ENCODE measurements at places on chromosomes 5 and 9.

DNA sequence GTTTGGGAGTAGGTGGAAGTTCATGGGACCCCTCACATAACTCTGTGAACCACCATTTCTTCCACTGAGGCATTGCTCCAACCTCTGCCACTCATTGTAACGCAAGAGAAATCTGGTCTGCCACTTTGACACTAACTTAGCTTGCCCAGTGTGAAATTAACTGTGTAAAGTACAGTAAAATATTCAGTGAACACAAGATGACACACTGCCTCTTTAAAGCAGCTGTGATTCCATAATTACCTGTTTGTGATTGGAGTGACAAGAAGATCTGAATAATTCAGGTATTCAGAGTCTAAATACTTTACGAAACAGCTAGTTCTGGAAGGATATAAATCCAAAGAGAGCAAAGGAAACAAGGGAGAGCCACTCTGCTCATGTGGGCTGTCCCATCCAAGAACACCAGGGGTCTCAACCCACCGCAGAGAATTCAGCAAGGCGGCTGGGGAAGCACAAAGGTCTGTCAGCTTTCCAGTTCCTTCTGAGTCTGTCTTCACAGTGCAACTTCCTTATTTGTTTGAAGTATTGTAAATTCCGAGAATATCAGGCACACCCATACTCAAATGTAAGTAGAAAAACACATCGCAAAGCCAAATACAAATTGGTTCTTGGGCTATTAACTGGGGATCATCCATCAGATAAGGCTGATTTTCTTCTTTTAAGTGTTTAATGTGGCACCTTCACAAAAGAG is 86.9 kb downstream of the GNAQ start:
- no peaks in the 10 kb centered on the region for H3K4me1 ChIP-seq
- no peaks in the 10 kb centered on the region for H3K36me3 ChIP-seq
- no peaks in the 10 kb centered on the region for H3K27me3 ChIP-seq
- no peak overlapping the region for H3K27ac ChIP-seq
- DNase-seq = no peak
- H3K4me3 ChIP-seq = no peak overlapping the region

- peaks cover 59% of the 10 kb centered on the region for H3K27me3 ChIP-seq
- DNase-seq = no peak
- H3K36me3 ChIP-seq = peaks cover 3% of the 10 kb centered on the region
- H3K4me3 ChIP-seq = no peak overlapping the region
Measured at GRCh38 chr9:99358668-99359067, 136.6 kb downstream of the SEC61B start.

- DNase-seq = no peak
- H3K27ac ChIP-seq = no peak overlapping the region
- H3K27me3 ChIP-seq = no peaks in the 10 kb centered on the region
- H3K4me3 ChIP-seq = no peak overlapping the region
- no peaks in the 10 kb centered on the region for H3K36me3 ChIP-seq
Measured at GRCh38 chr5:163106098-163106497, 331.3 kb upstream of the CCNG1 start.

- no peak for DNase-seq
- H3K36me3 ChIP-seq = peaks cover 76% of the 10 kb centered on the region
- no peaks in the 10 kb centered on the region for H3K27me3 ChIP-seq
- H3K27ac ChIP-seq = no peak overlapping the region
- H3K4me3 ChIP-seq = no peak overlapping the region
Measured at GRCh38 chr5:151030379-151030778, 10.0 kb downstream of the GPX3 start.

GRCh38 chr5:141883892-141884318 is 5.7 kb upstream of the PCDH1 start:
- no peak overlapping the region for H3K4me3 ChIP-seq
- no peak overlapping the region for H3K27ac ChIP-seq
- DNase-seq = no peak
- peaks cover 84% of the 10 kb centered on the region for H3K27me3 ChIP-seq

Measured in effector memory CD8-positive, alpha-beta T cell (primary cell).